ENCODE measurements at places on chromosomes 1 and 21.

GRCh38 chr1:8009043-8010002 is 16.8 kb downstream of the ERRFI1 start:
- no peak for DNase-seq

GRCh38 chr1:107954126-107954525 is 10.9 kb downstream of the VAV3 start:
- no peak for DNase-seq

- DNase-seq = no peak
Observed at GRCh38 chr1:60833173-60833572, 249.2 kb upstream of the NFIA start.

DNA sequence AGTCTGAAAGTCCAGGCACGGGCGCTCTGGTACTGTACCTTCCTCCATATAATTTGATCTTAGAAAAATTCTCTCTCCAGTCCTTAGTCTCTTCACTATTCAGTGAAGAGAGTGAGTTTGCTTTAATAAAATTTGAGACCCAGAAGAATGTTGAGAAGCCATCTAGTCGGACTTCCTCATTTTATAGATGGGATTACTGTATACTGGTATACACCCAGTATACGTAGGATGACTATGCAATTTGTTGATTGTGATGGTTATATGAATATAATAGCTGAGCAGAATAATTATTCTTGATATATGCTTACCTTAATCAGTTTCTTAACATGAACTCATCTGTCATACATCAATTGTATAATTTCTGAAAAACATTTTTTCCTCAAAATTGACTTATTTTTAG is 328.0 kb upstream of the B3GALT2 start:
- DNase-seq = no peak

- no peak for DNase-seq
Observed at GRCh38 chr1:117732065-117732797, 126.4 kb downstream of the TENT5C start.

GRCh38 chr1:68919075-68919474 is 422.2 kb upstream of the DEPDC1 start:
- no peak for DNase-seq

DNA sequence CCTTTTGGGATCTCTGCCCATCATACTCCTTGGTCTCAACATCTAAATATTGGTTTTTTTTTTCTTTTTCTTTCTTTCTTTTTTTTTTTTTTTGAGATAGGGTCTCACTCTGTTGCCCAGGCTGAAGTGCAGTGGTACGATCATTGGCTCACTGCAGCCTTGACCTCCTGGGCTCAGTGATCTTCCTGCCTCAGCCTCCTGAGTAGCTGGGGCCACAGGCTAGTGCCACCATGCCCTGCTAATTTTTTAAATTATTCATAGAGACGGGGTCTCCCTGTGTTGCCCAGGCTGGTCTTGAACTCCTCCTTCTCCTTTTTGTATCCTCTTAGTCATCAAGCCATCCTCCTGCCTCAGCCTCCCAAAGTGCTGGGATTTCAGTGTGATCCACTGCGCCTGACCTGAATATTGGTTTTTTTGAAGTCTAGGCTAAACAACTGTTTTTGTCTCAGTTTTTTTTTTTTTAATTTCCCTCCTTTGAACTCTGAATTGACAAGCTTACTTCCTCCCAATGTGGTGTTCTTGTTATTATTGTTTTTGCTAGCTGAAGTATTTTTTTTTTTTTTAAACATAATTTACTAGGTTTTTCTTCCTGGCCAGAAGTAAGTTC is 30.9 kb downstream of the MAPKAPK2 start:
- no peak for DNase-seq

DNA sequence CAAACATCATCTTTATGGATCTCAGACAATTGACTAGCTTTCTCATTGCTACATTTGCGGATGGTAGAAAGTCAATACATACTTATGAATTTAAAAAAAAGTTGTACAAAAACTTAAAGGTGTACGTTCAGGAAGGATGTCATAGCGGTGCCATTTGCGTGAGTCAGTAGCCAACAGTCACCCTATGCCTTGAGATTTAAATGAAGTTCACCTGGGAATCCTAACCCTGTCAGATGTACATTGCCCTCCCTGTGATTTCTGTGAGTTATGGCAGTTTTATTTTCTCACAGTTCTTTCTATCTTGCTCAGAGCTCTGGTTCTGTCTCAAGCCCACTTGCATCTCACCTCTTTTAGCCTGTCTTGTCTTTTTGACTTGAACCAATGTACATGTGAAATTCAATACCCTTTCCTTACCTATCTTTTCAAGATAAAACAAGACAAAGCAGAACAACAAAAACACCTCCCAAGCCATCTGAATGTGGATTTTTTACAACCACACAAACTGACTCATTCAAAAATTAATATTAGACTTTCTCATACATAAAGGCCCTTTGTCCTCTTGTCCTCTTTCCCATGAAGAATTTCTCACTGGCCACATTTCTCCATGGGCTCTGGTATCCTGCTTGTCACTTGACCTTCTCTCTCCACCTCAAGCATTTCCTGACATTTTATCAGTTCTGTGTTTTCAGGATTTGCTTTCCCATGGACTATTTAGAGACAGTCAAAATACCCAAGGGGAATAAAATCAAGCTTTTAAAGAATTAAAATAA is 25.3 kb upstream of the ZNF697 start:
- no peak for DNase-seq

DNA sequence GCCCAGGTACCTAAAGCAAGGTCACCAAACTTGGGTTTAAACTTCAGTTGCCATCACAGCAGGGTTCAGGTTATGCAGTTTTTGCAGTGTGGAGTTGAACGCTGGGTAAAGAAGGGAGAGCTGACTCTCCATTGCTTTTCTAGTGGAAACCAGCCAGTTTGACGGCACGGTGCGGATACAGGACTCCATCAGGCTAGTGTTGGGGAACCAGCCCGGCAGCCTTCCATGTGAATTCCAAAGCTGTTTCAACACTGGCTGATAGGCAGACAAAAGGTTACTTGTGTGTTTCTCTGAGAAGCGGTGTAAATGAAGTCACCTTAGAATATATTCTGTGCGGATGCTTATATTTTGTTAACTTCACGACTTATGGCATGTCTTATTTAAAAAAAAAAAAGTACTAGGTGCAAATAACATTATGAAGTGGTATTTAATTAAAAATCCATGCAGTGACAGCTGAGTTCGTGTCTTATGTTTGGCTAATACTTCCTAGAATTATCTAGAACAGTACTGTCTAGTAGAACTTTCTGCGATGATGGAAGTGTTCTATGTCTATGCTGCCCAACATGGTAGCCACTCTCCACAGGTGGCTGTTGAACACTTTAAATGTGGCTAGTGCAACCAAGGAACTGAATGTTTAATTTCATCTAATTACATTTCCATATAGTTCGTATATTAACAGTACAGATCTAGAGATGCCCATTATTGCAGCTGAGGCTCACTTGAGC is 29.9 kb upstream of the RCAN3 start:
- no peak for DNase-seq

DNA sequence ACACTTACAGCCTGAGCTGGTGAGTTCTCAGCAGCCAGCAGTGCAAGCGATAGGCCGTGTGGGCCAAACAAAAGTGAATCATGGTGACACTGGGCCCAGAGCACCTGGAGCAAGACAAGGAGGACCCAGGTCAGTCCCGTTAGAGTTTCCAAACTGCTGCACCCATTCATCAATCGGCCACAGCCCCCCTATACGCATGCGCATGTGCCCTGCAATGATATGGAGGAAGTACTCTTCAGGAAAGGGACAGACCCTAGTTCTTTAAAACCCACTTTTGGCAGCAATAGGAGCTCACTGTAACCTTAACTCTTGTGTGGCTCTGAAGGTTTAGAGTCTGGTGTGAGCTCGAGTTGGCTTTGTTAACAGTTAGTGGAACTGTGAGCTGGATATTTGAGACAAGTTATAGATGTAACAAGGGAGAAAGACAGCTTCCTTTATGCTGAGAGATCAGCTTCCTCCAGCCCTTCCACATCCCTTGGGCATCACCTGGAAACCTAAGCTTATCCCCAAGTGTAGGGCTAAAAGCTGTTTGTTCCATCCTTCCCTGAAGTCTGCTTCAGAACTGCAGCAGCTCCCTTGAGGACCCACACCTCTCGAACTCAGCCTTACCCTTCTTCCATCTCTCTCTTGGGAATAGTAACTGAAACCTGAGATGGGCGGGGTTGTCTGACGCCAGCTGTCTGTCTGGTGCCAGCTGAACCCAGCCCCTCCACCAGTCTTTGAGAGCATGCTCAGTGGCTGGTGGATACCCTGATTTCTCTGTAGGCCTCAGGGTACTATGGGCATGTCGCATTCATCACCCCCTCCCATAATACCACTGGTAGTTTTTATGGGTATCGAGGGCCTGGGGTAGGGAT is 17.7 kb downstream of the NMNAT1 start:
- DNase-seq = peak; percentile 67

DNA sequence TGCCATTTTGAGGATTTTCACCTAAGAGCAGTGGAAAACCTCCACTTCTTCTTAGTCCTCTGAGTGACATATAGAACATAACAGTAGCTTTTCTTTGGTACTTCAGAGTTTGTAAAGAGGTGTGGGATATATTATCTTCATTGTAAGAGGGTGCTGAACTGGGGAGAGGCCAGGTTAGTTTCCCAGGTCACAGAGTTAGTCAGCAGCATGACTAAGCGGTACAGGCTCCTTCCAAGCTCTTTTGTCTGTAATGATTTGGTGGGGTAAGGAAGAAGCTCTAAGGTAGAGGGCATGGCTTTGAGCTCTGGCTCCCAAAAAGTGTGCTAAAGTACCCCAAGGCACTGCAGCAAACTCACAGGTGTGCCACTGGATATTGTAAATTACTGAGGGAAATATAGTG is 325.0 kb upstream of the PLXNA2 start:
- no peak for DNase-seq

GRCh38 chr1:109521002-109521951 is 11.8 kb upstream of the AMIGO1 start:
- DNase-seq = no peak

- DNase-seq = no peak
Observed at GRCh38 chr21:43925096-43925481, 60.1 kb downstream of the AGPAT3 start.

DNA sequence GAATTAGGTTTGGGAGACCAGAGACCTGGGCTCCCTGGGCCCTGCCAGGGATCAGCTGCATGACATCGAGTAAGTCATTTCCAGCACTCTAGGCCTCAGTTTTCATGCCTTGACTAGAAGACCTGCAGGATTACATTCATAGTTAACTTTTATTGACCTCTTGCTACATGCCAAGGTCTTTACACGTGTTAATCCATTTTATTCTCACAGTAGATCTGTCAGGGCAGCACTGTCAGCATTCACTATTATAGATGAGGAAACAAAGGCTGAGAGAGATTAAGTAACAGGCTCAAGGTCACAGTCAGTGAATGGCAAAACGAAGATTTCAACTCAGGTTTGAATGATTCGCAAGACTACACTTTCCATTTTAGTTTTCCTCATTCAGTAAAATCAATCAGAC is 37.0 kb downstream of the PGM1 start:
- DNase-seq = no peak

DNA sequence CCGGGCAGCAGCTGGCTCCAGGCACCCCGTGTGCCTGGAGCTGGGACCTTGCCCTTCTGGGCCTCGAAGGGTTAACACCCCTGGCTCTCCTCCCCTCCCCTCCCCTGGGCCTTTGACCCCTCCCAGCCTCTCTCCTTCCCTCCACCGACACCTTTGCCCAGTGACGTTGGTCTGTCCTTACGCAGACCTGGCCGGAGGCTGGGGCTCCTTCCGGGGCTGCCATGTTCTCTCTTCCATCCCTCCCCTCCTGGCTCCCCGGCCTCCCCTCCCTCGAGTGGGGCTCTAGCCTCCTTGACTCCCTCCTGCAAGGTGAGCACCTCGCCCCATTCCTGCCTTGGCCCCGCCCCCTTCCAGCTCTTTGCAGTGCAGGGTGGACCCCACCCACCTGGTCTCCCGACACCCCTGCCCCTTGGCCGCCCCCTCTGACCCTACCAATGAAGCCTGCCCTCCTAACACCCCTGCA is at the start of gene TMEM82:
Gene TMEM82 (plus strand): TSS at position 161 of the 463 bp plus-strand sequence. CDS start 61 bp downstream, at position 222.
- no peak for DNase-seq

DNA sequence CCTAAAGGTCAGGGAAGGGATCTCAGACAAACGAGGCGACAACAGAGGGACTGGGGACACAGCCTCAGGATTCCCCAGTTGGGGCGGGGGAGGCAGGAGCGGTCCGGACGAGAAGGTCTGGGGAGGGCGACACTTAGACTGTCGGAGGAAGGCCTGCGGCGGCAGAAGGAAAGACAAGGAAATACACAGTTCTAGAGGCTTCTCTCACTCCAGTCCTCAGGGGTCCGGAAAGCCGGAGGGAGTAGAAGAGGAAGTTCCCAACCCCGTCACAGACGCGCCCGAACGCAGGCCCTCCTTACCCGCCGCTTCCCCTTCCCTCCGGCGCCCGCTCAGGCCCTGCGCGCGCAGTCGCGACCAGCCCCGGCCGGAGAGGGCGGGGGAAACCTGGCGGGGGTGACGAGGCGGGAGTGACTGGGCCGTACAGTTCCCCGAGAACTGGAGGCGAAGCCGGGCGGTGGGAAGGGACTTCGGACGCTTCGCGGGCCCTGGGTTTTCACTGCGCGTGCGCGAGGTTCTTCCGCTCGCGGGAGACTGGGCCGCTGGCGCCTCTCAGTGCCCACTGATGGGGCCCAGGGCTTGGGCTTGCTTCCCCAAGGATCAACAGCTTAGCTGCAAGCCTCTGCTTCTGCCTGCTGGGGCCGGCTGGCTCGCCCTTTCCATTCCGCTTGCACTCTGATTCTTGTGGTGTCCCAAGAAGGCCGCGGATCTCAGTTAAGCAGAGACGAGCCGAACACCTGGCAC is at the start of gene IPP:
Gene IPP (minus strand): TSS at position 356 of the 741 bp plus-strand sequence. CDS start 4,242 bp downstream, outside the sequence.
- peak; percentile 99 for DNase-seq

DNA sequence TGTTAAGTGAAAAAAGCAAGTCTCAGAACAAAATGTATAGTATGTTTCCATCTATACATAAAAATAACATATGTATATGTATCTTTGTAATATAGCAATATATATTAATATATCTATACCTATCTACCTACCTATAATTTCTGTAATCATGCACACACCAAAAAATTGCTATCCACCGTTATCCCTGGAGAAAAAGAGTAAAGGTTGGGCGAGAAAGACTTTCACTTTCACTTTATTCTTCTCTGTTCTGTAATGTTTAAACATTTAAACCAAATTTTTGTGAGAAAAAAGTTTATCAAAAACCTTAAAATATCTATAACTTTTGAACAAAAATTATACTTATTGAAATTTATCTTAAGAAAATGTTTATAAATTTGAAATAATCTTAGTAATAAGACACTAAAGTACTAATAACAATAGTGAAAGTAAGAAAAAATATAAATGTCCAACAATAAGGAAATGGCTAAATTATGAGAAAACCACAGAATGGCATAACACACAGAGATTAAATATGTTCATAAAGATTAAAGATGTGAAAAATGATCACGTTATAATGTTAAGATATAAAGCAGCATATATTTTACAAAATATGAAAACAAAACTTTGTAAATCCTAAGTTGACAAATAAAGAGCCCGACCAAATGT is 74.0 kb upstream of the LRRC53 start:
- DNase-seq = no peak

DNA sequence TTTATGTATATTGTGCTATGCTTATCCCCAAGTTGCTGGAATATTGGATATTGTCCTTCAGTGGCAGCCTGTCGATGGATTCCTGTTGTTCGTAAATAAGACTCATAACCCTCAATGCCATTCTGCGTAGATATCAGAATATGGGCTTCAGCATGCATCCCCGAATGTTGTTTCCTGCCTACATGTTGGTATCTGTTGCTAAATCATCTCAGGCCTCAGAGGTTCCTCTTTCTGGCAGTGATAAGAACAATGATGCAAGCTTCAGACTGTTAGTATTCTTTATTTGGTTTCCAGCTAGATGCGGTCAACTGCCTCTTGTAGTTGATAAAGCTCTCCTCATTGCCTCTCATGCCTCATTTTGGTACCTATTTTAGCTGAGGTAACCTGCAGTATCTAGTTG is 2082.6 kb downstream of the MRPL39 start:
- DNase-seq = no peak

GRCh38 chr1:217059401-217059800 is 336.2 kb upstream of the ESRRG start:
- DNase-seq = no peak
